ENCODE measurements at places on chromosomes 2 and 18.
A peak's percentile ranks its signal among the peaks of the same experiment; 100 is the strongest.

DNA sequence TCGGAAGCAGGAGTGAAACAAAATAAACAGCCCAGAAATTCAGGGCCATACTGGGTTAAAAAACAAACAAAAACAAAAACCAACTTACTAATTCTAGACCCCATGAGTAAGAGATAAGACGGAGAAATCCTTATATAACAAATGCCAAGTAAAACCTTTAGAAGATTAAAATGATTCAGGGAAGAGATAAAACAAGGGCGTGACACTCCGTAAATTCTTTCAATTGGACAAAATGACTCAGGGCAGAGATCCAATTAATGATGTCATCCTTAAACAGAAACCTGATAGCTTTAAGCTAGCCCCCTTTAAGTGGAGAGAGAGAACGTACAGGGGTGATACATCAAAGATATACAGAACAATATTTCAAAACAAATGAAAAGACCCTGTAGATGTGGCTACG, 317.4 kb downstream of the NBAS start:
- peaks cover 9% of the 10 kb centered on the region for H3K4me1 ChIP-seq
- no peak overlapping the region for H3K4me3 ChIP-seq
- H3K27ac ChIP-seq = no peak overlapping the region

DNA sequence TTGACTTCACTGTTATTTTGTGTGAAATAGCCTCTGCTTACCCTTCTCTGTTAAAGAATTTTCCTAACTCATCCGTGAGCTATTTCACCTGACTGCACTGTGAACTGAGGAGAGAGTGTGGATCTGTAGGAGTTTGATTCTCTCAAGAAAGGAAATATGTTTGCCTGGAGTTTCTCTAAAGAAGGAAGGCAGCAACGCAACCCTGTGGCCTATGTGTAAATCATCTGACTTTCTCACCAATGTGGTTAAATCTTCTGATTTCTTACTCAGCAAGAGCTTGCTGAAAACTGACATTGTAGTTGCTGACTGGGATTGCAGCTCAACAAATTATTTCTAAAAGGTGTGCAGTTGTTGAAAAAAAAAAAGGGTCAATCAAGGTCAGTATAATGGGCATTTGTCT, 153.9 kb upstream of the PELI1 start:
- no peak overlapping the region for H3K4me3 ChIP-seq
- H3K4me1 ChIP-seq = peaks cover 22% of the 10 kb centered on the region
- peaks cover 6% of the 10 kb centered on the region for H3K27me3 ChIP-seq
- no peak overlapping the region for H3K27ac ChIP-seq

DNA sequence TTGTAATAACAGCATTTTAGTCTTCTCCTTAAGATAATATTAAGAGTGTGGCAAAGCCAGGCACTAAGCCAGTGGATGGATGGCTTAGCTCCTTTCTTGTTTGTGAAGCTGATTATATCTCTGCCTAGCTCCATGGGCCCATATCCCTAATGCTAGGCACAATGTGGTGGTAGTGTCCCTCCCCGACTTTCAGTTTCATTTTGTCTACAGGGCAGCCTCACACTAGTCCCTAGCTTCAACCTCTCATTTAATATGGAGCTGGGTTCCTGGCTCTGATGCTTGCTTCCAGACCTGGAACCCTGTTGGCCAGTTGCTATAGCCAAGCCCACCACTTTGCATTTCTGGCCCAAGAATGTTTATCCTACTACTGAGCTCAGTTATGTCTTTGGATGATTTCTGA, 437.0 kb upstream of the MEIS1 start:
- no peak overlapping the region for H3K4me3 ChIP-seq
- ATAC-seq = no peak
- no peaks in the 10 kb centered on the region for H3K27me3 ChIP-seq
- no peaks in the 10 kb centered on the region for H3K4me1 ChIP-seq
- no peaks in the 10 kb centered on the region for H3K36me3 ChIP-seq
- no peak overlapping the region for H3K27ac ChIP-seq

DNA sequence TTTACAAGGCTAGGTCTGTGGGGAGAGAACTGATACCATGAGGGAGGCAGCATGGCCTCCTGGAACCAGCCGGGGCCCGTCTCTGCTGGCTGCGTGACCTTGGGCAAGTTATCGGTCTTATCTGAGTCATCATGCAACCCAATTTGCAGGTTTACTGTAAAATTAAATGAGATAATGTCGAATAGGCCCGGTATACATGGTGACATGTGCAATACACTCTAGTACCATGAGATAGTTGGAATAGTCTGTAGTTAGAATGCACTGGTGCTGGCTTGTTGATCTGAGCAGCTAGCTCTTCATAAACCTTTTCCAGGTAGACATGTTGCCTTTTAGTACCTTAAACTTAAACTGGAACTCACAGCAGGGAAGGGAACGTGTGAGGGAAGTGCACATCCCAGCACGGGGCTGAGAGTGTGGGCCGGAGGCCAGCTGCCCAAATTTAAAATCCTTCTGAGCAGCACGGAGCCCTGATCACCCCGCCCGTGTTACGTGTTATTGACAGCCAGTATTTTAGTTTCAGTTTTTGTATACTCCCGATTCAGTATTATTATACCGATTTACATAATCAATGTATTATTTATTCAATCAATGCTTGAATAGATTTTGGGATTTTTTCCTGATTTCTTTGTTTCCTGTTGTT, 72.4 kb upstream of the HS6ST1 start:
- no peak for ATAC-seq
- no peak overlapping the region for H3K27ac ChIP-seq
- H3K4me3 ChIP-seq = no peak overlapping the region
- H3K27me3 ChIP-seq = peaks cover 4% of the 10 kb centered on the region
- H3K4me1 ChIP-seq = no peaks in the 10 kb centered on the region

GRCh38 chr2:174634130-174635014, 36.8 kb upstream of the WIPF1 start:
- H3K27ac ChIP-seq = peak overlapping the region; percentile 94
- H3K4me1 ChIP-seq = peaks cover 69% of the 10 kb centered on the region
- peaks cover 31% of the 10 kb centered on the region for H3K36me3 ChIP-seq
- peak; percentile 93 for ATAC-seq

DNA sequence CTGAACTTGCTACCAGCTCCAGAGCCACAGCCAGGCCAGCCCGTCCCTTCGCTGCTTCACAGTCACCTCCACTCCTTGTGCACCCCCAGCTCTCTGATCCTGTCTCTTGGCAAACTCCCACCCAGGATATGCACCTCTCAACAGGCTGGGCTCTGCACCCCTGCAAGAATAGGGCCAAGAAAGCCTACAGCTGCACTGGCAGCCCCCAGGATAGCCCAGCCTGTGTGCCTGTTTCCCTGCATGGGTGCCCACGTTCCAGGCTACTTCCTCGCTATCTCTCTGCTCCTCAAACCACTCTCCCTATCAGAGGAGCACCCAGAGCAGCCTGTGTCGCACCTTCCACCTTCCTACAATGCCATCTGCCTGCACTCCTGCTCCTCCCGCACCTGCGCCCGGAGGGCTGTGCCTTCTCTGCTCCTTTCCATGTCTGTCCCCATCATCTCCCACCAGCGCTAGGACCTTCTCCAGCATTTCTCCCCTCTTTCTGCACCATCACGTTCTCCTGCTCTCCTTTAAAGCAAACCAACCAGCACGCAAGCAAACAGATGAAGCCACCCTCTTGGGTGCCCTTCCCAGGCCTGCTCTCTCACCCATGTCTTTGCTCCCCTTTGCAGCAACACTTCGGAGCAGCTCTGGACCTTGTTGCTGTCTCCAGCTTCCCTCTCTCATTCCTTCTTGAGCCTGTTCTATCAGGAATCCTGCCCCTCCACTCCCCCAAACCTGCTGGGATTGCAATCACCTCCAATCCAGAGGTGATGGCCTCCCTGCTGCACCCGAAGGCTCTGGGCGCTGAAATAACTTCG, 313.2 kb upstream of the HS6ST1 start:
- H3K27ac ChIP-seq = no peak overlapping the region
- no peaks in the 10 kb centered on the region for H3K4me1 ChIP-seq
- no peak for ATAC-seq
- no peaks in the 10 kb centered on the region for H3K27me3 ChIP-seq
